ENCODE measurements at places on chromosomes 3 and 15.

GRCh38 chr15:27165590-27165989 is 194.6 kb downstream of the GABRG3 start:
- DNase-seq, result no peak

GRCh38 chr3:111747490-111747889 is 111.6 kb upstream of the PHLDB2 start:
- no peak for DNase-seq

- no peak for DNase-seq
Measured at GRCh38 chr3:30085486-30085885, 520.9 kb upstream of the TGFBR2 start.

GRCh38 chr15:36757189-36757814 is 177.9 kb downstream of the CDIN1 start:
- DNase-seq, result no peak

- no peak for DNase-seq
Measured at GRCh38 chr15:75666823-75667501, 19.2 kb downstream of the SNX33 start.

- DNase-seq, result no peak
Measured at GRCh38 chr3:197458179-197458707, 97.5 kb downstream of the BDH1 start.

- DNase-seq, result no peak
Measured at GRCh38 chr15:88695691-88696251, 57.0 kb downstream of the ISG20 start.

- DNase-seq, result no peak
Measured at GRCh38 chr15:89019436-89019835, 68.8 kb upstream of the ABHD2 start.

GRCh38 chr3:195005251-195005620 is 265.7 kb downstream of the XXYLT1 start:
- DNase-seq, result no peak

DNA sequence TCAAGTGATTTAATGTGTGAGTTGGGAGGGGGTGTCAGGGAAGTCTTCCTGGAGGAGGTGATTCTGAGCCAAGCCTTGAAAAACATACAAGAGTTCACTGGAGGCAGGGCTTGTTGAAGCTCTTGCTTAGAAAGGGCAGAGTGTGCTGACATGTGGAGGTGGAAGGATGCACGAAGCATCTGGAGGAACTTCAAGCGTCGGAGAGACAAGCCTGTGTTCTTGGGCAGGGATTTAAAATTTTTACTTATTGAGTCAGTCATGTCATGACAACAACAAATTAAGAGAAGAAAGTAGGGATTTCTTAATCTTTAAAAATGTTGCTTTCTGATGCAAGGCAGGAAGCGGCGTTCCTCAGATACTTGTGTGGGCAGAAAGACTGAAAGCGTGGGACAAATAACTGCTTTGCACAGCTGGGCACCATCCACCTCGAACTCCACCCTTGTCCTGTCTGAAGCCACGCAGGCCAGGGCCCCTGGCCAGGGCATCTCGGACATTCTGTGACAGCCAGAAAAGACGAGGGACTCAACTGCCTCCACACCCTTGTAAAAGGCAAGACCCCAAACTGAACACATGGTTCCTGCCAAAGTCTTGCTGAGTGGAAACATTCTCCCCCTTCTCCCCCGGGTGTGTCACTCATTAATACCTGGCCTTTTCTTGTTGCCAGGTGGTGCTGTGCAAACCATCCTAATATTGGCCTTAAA is 6.9 kb upstream of the IL16 start:
- DNase-seq, result no peak

DNA sequence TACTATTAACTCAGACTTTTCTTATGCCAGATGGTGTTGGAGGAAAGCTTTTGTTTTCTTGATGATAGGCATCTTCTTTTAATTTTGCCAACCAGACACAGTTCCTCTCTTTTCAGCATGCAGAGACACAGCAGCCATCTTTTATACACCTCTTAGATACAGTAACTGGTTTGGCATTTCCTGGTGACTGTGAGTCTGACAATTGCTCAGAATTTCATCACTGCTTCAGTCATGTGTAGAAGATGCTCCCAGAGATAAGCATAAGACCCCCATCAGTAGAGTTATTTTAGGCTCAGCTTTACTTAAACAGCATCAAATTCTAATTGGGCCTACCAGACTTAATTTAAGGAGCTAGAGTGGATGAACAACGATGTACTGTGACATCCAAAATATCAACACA is 779.0 kb downstream of the SQOR start:
- DNase-seq, result no peak

GRCh38 chr15:77528290-77528967 is 104.3 kb downstream of the LINGO1 start:
- DNase-seq, result no peak

DNA sequence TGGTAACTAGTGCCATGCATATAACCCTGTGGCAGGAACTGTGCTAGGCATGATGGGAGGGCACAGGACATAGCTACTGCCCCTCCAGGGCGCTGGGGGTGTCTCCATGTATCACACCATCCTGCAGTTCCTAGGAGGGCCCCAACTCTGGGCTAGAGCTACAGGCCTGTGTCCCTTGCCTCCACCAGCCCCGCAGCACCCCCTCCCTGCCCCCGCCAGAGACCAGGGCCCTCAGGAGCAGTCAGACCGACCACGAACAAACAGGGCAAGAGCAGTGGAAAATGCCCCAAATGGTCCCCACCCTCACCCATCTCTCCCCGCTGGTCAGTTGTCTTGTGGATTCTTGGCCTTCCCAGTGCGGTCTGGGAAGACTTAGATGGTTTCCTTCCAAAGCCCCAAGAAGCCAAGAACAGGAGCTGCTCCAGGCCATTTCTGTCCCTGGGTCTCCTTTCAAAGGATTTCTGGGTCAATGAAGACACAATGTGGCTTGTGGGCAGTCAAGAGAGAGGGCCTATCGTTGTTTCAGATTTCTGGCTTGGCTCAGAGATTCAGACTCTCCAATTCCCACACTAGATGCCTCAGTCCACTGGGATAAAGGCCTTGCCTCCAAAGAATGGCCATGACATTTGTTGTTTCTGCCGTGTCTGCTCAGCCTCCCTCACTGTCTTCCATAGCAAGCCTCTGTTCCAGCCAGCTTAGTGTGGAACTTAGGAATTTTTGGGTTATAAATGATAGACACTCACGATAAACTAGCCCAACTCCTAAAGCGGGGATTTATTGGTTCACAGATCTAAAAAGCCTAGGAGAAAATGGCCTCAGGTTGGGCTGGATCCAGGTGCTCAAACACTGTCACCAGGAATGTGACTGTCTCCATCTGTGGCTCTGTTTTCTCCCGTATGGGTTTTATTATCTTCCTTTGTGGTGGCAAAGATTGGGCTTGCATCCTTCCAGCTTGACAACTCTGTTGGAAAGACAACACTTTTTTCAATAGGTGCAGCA is 80.6 kb downstream of the LSM3 start:
- DNase-seq, result no peak

- no peak for DNase-seq
Measured at GRCh38 chr3:128348805-128349531, 117.7 kb downstream of the DNAJB8 start.

- DNase-seq, result no peak
Measured at GRCh38 chr15:90053685-90054466, 48.4 kb downstream of the IDH2 start.

DNA sequence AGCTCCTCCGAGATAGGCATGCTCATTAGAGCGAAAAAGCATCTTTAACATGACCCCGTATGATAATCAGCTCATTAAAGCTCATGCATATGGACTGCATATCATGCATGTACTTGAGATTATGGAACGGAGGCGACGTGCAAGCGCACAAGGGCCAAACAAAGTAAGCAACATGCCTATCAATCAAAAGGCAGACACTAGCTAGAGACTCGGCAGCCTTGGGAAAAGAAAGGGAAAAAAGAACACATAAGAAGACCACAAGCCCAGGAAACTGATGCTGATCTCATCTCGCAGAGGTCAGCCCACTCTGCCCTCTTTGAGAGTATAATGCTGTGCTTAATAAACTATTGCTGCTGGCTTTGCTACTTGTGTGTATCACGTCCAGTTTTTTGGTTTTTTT is 2.6 kb upstream of the ACOX2 start:
- DNase-seq, result no peak

GRCh38 chr3:52004163-52004787 is 8.6 kb upstream of the RPL29 start:
- DNase-seq, result no peak

DNA sequence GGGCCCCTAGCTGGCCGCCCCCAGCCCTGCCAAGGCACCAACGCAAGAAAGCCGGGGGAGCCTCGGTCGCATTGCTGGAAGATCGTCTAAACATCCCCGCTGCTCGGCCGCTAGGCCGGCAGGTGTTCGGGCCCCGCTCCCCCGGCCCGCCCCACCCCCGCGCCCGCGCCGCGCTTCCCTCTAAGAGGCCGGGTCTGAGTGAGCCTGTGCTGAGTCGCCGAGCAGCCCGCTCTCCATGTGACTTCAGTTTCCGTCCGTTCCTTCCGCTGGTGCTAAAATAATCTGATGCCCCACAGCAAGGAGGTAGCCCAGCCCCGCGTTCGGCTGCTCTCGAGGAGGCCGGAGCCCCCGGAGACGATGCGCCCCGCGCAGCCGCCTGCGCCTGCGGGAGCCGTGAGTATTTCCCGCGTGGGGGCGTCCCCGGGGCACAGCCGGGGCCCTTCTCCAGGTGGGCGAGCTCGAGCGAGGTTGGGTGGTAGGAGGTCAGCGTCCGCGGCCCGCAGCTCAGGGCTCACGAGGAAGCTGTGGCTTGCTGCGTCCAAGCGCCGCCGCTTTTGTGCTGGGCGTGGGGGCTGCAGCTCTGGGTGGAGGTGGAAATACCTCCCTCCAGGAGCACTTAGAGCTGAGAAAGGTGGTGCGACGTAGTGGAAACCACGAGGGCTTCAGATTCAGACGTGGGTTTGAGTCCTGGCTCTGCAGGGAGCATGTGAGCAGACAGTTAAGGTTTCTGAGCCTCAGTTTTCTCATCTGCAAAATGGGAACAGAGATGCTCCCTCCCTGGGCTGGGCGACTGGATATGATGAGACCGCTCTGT is at the start of gene NRROS:
Gene NRROS, plus strand, starts transcription at position 212 of the 814 bp plus-strand sequence. CDS start 14,846 bp downstream, outside the sequence.
- DNase-seq, result no peak

- no peak for DNase-seq
Measured at GRCh38 chr15:78661001-78661400, 20.0 kb upstream of the CHRNB4 start.

- peak; percentile 67 for DNase-seq
Measured at GRCh38 chr3:50274371-50275104, 4.3 kb upstream of the LSMEM2 start.

GRCh38 chr15:71400294-71400693 is 285.0 kb downstream of the THSD4 start:
- no peak for DNase-seq

GRCh38 chr3:107062310-107062709 is 314.9 kb upstream of the CCDC54 start:
- DNase-seq, result no peak
